ENCODE measurements at places on chromosomes 2 and 18.

DNA sequence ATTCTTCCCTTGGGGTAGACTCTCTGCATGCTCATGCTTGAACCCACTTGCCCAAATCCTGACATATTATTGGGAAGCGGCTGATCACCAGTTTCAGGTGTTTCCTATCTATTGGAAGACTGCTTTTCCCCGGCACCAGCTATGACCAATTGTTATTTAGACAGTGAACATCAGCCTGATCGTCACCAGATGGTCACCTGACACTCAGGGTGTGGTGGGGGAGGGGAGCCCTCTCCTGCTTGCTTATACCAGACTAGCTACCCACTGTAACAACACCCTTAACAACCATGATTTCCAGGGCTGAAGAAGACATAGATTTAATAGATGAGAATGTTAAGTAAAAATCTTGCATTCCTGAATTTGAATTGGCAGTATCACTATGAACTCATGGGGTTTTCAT lies 44.3 kb downstream of the RBM43 start:
- no peak for DNase-seq

DNA sequence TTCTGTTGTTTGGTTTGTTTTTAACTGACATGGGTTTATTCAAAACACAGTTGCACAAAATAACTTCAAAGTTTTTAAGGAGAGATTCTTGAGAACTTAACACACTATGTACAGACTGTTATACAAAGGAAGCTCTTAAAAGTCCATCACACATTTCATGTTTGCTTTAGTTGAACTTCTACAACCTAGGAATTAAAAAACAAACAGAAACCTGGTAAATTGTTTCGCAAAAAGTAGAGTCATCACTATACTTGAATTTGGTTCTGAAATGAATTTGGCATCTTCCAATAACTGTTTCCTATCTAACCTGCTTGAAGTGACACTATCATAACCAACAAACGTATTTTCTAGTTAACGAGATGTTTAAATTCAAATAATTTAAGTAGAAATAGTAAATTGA lies 21.8 kb downstream of the TRIP12 start:
- DNase-seq, result no peak

DNA sequence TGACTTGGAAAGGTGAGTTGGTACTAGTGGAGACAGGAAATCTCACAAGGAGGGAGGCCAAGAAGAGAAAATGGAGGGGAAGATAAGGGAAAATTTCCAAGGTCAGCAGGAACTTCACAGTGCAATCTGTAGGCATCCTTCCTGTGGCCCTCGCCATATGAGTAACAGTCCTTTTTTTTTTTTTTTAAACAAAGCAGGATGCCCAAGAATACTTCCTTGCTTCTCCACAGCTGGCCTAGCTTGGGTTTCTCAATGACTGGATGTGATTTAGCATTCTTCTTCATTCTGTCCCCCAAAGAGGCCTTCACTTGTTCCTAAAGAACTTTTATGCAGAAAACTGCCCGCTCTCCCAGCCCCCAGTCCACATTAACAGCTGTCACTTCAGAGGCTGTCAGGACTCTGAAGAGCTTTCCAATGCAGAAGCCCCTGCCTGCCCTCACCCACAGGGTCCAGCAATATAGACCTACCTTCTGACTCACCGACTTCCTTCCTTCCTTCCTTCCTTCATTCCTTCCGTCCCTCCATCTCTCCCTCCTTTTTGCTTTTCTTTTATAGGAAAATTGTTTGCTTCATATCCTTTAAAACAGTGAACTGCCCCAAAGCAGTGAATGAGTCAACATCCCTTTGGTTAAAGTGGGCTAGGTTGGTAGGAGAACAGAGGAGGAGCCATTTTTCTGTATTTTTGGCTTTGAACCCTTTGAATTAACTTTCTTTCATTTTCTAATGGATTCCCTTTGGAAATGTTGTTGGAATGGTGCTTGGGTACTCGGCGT lies 172.0 kb downstream of the MGAT5 start:
- no peak for DNase-seq

DNA sequence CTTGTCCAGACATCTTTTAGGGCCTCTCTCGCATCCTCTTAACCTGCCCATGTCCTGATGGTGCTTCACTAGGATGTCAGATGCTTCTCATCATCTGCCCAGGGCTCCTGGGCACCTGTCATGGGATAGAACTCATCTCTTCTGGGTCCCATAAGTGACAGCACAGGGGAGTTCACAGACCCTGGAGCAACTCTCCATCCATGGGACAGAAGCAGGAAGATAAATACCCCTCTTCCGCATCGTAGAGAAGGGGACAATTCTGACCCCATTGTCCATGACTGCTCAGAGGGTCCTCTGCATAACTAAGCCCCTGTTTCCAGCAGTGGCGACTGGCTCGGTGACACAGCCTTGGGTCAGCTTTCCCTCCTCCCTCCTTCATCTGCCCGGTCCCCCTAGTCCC lies 82.3 kb downstream of the TWIST2 start:
- no peak for DNase-seq

DNA sequence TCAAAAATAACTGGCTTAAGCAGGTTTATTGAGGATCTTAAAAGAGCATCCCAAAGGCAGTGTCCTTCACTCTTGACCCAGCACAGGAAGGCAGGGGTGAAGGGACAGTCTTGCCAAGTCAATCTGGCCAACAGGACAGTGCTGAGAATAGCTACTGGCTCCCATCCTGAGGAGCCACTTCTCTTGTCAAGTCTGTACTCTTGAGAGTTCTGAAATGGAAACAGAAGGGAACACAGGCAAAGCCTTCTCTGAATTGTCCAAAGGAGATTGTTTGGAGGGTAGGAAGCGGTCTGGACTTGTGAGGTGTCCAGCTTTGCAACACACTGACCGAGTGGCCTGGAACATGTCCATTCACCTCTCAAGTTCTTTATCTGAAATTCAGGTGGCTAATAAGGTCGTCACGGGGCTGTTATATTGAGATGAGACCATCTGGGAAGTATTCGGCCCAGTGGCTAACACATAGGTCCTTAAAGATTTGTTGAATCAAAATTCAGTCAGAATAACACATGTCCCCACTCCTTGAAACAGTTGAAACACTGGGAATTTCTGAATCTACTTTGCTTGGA lies 99.5 kb upstream of the FHL2 start:
- DNase-seq, result no peak

GRCh38 chr2:147989809-147990403 lies 30.6 kb downstream of the ORC4 start:
- DNase-seq, result peak; percentile 55

- peak; percentile 91 for DNase-seq
Observed at GRCh38 chr2:156399950-156400705, 36.1 kb upstream of the GPD2 start.

DNA sequence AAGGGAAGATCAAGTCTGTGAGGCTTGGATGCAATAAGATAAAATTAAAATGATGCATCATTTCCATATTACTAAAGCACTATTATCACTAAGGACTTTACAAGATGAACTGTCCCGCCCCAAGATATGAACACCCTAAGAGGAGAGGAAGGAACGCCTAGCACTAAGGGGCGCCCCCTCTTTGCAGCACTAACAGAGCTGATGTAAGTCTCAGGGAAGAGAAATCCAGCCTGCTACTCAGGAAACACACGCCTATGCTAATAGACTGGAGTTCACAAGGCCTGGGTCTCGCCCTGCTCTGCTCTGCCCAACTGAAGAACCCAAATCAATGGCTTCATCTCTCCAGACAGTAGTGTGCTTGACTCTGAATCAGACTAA lies 6.1 kb downstream of the INO80C start:
- DNase-seq, result peak; percentile 44

DNA sequence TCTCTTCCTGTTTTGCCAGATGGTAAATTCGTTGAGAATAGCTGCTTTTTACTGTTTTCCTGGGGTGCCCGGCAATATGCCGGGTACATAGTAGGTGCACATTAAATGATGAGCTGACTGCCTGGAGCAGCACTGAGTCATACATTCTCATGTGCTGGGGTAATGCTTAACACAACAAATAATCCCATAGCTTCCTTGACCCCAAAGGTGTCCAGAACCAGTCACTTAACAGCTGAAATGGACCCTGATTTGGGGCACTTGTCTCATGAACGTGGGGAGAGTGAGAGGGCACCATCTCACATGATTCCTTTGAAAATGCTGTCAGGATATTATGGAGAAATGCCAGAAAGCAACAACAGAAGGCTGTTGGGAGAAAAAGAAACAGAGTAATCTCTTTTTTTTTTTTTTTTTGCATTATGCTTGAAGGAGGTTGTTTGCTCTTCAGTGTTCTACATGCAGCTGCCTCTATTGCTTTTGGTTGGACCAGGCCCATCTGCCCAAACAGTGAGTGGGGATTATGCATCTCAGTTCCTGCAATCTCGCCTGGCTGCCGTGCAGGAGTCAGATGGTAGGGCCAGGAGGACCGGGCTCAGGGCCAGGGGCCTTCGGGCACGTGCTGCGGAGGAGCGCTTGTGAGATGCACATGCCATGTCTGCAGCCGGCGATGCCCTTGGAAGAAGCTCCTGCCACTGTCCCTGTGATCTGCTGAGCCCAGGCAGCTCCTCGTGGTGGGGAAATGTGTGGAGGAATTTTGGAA lies 162.1 kb downstream of the SH3RF3 start:
- peak; percentile 73 for DNase-seq

DNA sequence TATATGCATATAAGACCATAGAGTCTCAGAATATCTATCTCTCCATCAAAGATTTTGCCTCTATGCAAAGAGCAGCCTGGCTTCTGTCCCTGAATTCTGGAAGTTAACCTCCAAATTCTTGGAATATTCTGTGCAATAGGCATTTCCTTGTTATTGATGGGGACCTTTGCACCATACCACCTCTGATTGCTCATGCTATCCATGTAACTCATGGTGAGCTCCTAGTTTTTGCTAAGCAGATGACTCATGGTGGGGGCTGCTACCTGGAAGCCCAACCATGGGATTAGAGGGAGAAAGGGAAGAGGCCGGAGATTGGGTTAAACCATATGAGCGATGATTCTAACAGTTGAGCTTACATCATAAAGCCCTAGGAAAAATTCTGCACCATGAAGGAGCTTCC lies 310.2 kb upstream of the FIGN start:
- no peak for DNase-seq

DNA sequence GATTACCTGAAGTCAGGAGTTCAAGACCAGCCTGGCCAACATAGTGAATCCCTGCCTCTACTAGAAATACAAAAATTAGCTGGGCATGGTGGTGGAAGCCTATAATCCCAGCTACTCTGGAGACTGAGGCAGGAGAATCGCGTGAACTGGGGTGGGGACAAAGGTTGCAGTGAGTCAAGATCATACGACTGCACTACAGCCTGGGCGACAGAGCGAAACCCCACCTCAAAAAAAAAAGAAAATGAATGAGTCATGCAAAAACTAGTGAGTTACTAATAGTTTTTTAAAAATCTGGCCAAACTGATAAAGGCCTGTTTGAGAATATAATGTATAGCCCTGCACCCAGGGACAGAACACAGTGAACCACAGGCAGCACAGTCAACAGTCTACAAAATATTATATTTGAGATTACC lies 17.5 kb downstream of the AFG3L2 start:
- DNase-seq, result no peak

DNA sequence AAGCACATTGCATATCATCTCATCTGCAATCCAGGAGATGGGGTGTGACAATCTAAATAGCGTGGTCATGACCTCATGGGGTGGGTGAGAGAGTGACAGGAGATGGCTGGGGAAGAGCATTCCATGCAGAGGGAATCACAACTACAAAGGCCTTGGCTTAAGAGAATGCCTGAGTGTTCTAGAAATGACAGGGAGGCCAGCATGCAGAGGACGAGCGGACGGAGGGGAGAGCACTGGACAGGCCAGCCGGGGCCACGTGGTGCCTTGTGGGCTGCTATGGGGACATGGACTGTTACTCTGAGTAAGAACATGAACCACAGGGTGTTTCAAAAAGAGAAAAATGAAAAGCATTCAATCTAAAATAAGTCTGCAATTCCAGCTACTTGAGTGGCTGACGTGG lies 117.9 kb upstream of the ODC1 start:
- DNase-seq, result no peak

- DNase-seq, result no peak
Observed at GRCh38 chr2:122083256-122084048, 328.0 kb downstream of the TSN start.

- no peak for DNase-seq
Observed at GRCh38 chr2:4300616-4301015, 597.2 kb downstream of the DCDC2C start.

- no peak for DNase-seq
Observed at GRCh38 chr2:239685965-239686364, 285.1 kb upstream of the HDAC4 start.

DNA sequence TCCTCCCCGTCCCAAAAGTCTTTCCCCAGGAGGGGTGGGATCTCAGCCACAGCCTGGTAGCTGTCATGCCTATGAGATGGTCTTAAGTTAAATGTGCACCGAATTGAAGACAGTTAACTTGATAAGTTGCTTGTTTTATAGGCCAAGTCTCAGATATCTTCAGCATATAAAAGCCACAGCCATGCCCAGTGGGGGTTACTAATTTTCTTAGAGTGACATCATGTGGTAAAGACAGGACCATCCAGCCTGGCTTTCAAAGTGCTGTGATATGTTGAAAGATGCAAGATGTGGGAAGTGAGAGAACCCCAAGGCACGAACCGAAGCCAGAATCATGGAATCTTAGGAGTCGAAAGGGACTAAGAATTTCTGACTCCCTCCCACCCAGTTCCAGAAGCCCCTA lies 42.1 kb upstream of the FAM124B start:
- no peak for DNase-seq

- no peak for DNase-seq
Observed at GRCh38 chr2:198186257-198186656, 381.9 kb downstream of the PLCL1 start.

DNA sequence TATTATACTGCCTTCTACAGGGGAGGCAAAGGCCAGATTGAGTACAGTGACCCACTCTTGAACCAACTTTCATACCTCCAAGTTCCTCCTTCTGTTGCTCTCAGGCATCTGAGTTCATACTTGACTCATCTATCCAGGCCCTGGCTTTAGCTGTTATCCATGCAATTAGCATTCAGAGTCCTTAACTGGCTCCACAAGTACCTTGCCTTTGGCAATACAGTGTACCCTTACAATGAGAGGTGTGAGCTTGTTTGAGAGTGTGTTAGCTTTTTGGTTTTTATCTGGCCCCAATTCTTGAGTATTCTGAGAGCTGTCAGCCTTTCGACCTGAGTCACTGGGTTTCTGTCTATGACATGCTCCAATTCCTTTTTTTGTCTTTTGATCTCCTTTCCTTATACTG lies 60.2 kb downstream of the EHD3 start:
- no peak for DNase-seq

DNA sequence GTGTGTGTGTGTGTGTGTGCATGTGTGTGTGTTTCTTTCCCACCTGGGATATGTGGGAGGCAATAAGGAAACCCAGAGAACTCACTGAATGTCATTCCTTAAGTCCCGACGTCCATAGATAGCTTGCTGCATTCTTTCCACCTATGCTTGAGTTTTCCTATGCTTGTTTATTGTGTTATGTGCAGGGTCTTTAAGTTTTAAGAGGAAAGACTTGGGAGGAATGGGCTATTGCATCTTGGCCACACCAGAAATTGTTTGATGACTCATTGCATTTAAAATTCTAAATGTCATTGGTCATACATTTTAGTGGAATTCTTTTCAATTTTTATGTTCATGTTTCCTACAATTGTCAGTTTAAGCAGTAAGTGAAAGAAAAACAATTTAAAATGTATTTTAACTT lies 33.7 kb downstream of the STARD6 start:
- DNase-seq, result no peak

Data from cerebellar cortex (tissue), 1 donor.